ENCODE measurements at places on chromosomes 6 and 20. TPM values are rescaled to one million over a fixed set of nuclear protein-coding genes. Genes with fewer than 3 reads are reported as not detected.

Gene ZBTB12
- 3.4 TPM for total RNA-seq

Gene NNAT
- total RNA-seq: not detected

Gene NCR2
- not detected for total RNA-seq

Gene OSTM1
- 16.0 TPM for total RNA-seq

Gene TSBP1
- not detected for total RNA-seq

Gene FOXF2
- total RNA-seq: 23.1 TPM

Gene CPNE5
- total RNA-seq: 0.20 TPM

Gene PLG
- not detected for total RNA-seq

Gene TPX2
- total RNA-seq: 100 TPM

Gene FAM120B
- total RNA-seq: 10.4 TPM

Gene FKBP1C
- total RNA-seq: 1.8 TPM

Gene VWA7
- total RNA-seq: 0.72 TPM

Gene MAPK13
- total RNA-seq: 1.00 TPM

Gene AFG1L
- total RNA-seq: 2.4 TPM

Gene BPIFB1
- total RNA-seq: 0.17 TPM

Gene FAM50B
- total RNA-seq: 7.4 TPM

Gene TRAPPC3L
- total RNA-seq: not detected

Gene SHLD1
- 6.8 TPM for total RNA-seq

Gene RNF182
- total RNA-seq: 3.3 TPM

Gene EYA2
- 2.5 TPM for total RNA-seq

Gene KIF25
- not detected for total RNA-seq

Gene TAGAP
- total RNA-seq: not detected

Gene NQO2
- total RNA-seq: 78.4 TPM

Gene BLCAP
- 48.8 TPM for total RNA-seq

Gene CGA
- 0.23 TPM for total RNA-seq

Gene EMILIN3
- 0.43 TPM for total RNA-seq

Gene FERMT1
- 15.8 TPM for total RNA-seq

Gene C20orf144
- not detected for total RNA-seq

Gene SLC13A3
- not detected for total RNA-seq

Gene NOTCH4
- 1.1 TPM for total RNA-seq

Gene PDYN
- not detected for total RNA-seq

Gene AVP
- not detected for total RNA-seq

Gene SEL1L2
- total RNA-seq: not detected

Gene ZSWIM3
- total RNA-seq: 1.8 TPM

Gene HEY2
- total RNA-seq: not detected

Gene PRICKLE4
- 0.64 TPM for total RNA-seq

Gene CFAP61
- 0.16 TPM for total RNA-seq

Gene WFDC12
- not detected for total RNA-seq

Gene SLC17A3
- 1.0 TPM for total RNA-seq

Gene GSTA2
- total RNA-seq: not detected

Gene SLC52A3
- 0.57 TPM for total RNA-seq

Gene RBM24
- total RNA-seq: 7.9 TPM

Gene CDSN
- 0.05 TPM for total RNA-seq

Gene RBPJL
- not detected for total RNA-seq

Gene MAVS
- 21.8 TPM for total RNA-seq

Gene HSPA1A
- total RNA-seq: 170 TPM

Gene KIFC1
- total RNA-seq: 36.9 TPM

Gene FAM209B
- total RNA-seq: 0.22 TPM

Gene NRN1
- total RNA-seq: 0.59 TPM

All from A549 treated with Mapracorat at 1 μM for 4 hours (cell line).